ENCODE measurements at places on chromosomes 2 and 18.

DNA sequence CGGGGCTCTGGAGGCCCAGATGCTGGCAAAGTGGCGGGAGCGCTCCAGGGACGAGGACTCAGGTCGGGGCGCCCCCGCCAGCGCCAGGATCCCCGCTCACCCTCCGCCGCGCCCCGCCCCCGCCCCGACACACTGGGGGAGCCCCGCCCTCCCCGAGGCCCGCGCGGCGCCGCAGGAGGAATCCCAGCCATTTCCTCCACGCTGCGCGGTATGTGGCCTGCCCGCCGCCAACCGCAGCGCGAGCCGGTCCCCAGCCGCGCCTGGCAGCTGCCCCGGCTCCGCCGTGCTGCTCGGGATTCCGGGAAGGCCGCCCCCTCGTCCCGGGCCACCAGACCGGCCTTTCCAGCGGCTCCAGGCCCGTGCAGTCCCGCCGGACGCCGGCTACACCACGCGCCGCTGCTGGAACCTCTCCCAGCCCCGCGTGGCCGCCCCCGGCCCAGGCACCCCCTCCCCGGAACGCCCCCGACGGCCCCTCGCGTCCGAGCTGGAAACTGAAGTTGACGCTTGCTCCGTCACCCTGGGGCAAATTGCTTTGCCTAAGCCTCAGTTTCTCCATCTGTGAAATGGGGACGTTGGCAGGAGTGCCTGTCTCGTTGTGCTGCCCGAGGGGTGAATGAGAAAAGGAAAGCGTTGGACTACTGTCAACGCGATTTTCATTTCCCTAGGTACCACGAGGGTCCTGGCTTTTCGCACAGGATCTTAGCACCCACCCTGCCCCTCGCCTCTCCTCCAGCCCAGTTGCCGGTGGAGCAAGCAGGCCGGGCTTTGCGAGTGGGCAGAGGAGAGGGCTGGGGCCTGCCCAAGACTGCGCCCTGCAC, 53.6 kb downstream of the PKDCC start:
- DNase-seq = peak; percentile 89

DNA sequence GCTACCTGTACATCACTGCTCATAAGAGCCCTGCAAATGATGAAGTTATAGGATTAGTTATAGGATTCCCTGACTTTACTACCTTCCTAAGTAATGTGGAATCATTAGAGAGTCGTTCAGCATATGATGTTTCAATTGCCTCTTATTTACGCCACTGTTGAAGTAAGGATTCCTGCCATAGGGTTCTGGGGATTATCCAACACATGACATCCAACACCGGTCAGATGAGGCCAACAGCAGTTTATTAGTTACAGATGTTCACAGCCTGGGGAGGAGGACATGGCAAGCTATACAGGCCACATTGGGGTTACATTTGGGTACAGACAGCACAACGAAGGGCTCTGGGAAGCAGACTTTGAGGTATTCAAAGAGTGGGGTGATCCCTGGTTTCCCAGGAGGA, 134.1 kb upstream of the MC4R start:
- peak; percentile 46 for DNase-seq

DNA sequence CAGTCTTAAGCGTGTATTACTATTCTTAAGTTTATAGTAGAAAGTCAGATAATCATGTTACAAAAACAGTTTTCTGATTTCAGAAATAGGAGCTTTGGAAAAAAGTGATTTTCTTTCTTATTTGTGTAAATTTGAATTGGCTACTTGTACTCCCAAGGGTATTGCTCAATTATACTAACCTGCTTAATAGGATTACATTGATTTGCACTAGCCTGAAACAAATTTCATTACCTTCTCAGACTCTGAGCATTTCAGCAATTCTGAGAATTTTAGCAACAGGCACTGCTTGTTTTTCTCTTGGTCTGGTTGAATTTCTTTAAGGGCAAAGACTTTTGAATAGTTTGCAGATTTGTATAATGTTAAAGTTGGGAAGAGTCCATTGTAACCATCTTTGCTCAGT, 87.2 kb upstream of the NXPH2 start:
- DNase-seq = no peak

- DNase-seq = no peak
Observed at GRCh38 chr2:161979490-161979889, 94.5 kb downstream of the DPP4 start.

GRCh38 chr2:111620281-111620680, 263.7 kb downstream of the ANAPC1 start:
- no peak for DNase-seq

- no peak for DNase-seq
Observed at GRCh38 chr18:60113396-60113795, 213.6 kb downstream of the PMAIP1 start.

- no peak for DNase-seq
Observed at GRCh38 chr2:225456619-225457260, 57.2 kb downstream of the NYAP2 start.

DNA sequence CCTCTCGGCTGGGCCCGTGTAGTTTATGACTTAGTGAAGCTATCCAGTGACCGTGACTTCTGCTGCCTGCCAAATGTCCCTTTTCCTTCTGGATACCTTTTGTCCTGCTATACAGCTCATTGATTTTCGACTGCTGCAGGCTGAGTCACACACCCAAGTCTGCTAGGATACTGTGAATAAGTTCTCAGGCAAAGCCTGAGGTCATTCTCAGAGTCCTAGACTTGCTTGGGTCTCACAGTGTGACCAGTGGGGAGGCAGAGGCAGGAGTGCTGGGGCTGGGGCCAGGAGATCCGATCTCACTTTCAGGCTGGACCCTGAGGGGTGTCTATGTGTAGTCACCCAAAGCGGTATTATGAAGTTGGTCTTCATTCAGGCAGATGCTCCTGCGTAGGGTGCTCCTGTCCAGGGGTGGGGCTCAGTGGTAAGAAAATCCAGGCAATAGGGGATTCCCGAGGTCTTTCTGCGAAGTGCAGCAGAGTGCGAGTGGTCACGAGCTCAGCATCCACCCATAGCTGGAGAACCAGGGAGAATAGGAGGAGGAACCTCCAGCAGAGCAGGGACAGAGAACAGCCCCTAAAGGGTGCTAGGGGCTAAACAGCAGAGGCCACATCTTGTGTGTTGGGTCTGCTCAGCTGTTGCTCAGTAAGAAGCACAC, 268.6 kb upstream of the NCKAP5 start:
- DNase-seq = no peak

DNA sequence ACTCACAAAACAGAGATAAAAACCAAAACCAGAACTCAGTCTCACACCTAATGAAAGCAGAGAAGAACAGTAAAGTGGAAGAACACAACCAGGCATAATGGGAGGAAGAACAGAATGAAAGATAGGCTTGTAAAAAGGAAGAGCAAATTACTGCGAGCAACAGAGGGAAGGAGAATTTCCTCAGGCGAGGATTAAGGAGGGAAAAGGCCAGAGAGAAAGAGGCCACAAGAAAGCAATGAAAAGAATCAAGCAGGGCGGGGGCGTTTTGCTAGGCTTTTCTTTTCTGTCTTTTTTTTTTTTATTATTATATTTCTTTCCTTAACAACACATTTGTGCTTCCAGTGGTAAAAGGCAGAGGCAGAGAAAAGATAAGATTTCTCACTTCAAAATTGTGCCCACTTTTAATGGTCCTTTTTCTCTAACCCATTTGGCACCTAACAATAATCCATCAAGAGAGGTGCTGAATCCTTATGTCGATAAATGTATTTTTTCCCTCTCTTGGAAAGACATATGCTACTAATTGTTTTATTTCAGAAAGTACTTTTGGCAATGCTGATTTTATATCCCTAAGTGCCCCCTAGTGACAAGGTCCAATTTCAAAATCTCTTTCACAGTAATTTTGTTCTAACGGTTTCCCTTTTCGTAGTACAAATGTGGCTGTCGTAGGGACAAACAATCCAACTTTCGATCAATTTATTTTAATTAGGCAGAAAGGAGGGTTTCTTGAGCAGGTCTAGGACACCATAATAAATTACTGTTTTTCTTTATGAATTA, 138.7 kb upstream of the AQP4 start:
- DNase-seq = peak; percentile 10

- no peak for DNase-seq
Observed at GRCh38 chr2:162520959-162521358, 177.0 kb downstream of the GCA start.

DNA sequence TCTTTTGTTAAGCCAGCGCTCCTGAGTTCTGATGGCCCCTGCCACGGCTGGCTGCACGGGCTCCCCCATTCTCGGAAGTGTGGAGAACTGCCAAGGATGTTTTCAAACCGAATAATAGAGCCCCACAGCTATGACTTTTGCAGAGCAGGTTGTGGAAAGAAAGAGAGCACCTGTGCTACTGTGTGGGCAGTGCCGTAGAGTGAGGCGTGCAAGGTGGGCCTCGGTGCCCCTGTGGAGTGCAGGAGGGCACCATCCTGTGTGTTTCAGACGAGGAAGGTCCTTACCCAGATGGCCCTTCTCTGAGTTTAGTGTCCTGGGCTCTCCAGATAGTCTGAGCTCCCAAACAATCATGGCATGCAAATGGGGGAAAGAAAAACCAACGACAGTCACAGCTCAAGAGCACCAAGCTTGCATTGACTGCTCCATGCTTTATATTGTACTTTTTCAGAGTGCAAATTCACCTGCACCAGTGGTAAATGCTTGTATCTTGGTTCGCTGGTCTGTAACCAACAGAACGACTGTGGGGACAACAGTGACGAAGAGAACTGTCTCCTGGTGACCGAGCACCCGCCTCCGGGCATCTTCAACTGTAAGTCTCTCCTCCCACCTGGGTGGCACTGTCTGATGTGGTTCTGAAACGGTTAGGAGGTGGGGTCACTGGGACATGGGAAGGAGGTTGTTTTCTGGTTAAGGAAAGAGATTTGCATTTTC, 219.4 kb downstream of the LDLRAD4 start:
- DNase-seq = no peak

GRCh38 chr2:34912084-34912483, 1313.0 kb upstream of the FAM98A start:
- DNase-seq = no peak

DNA sequence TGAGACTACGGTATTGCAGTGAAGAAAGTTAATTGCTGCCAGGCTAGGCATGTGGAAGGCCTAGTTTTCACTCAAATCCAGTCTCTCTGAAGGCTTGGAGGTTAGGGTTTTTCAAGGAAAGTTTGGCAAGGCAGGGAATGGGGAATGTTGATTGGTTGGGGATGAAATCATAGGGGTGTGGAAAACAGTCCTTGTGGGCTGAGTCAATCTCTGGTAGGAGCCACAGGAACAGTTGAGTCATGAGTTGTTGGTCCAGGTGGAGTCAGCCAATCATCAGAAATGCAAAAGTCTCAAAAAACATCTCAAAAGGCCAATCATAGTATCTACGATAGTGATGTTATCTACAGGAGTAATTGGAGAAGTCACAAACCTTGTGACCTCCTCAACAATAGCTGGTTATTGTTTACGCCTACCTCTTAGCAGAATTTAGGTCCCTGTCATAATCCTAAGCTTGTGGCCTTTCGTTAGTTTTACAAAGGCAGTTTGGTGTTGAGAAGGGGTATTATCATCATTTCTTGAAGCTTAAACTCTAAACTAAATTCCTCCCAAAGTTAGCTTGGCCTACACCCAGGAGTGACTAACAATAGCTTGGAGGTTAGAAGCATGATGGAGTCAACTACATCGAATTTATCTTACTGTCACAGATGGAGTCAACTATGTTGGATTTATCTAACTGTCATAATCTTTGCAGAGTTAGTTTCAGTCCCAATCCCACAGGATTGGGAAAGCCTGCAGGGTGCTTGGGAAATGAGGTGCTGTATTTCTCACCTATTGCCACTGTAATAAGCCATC, 33.7 kb upstream of the APCDD1 start:
- peak; percentile 85 for DNase-seq

DNA sequence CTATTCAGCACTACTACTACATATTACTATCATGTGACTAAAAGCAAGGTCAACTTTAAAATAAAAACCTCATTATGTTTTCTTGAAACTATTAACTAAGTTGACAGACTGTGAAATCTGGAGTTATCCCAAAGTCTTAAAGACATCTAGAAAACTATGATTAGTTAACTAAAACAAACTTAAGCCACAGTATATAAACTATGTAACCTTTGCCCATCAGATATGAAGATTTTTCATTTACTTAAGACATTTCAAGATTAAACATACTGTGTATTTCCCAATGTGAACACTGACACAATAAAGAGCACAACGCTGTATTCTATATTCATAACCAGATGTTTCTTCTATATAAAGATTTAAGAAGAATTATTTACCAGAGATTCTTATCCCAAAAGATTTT, 33.5 kb upstream of the CACNB4 start:
- DNase-seq = no peak

DNA sequence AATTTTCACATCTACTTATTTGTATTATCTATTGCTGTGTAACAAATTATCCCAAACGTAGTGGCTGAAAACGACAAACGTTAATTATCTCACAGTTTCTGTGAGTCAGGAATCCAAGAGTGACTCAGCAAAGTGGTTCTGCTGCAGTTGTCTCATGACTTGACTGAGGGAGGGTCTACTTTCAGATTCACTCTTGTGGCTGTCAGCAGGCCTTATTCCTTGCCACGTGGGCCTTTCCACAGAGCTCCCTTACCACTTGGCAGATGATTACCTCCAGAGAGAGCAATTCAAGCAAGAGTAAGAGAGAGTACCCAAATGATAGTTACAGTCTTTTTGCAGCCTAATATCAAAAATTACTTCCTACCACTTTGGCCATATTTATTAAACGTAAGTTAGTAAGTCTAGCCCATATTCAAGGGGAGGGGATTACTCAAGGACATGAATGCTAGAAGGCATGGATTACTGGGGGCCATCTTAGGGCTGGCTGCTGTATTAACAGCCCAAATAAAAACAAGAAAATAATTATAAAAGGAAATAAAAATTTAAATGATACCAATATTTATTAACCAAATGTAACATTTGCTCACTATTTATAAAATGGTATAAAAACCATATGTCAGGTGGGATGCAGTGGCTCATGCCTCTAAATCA, 48.7 kb upstream of the NBEAL1 start:
- peak; percentile 58 for DNase-seq

DNA sequence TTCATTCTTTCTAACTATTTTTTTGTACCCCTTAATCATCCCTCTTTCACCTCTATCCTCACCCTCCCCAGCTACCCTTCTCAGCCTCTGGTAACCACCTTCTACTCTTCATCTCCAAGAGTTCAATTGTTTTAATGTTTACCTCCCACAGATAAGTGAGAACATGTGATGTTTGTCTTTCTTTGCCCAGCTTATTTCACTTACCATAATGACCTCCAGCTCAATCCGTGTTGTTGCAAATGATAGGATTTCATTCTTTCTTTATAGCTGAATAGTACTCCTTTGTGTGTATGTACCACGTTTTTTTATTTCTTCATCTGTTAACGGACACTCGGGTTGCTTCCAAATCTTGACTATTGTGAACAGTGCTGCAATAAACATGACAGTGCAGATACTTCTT, 22.1 kb upstream of the TMEM37 start:
- DNase-seq = no peak

All from fibroblast of upper back skin (primary cell).